ENCODE measurements at places on chromosomes 1 and 21.

DNA sequence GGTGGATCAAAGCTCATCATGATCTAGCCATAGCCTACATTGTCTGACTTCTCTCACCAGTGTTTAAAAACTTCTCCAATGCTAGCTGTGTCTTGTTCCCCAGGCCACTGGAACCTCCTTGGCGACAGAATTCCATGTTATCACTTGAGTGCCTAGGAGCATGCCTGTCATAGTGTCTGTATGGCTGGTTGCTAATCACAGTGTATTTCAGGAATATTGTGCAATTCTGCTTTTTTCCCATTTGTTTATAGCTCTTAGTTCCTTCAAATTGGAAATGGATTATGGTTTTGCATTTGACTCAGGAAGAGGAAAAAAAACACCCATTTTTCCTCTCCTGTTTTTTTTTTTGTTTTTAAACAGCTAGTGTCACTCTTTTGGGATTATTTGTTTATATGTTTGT, 25.5 kb downstream of the ROR1 start:
- DNase-seq, result no peak

- DNase-seq, result no peak
These were observed 15.7 kb upstream of the RCAN1 start for GRCh38 chr21:34630536-34631143.

- no peak for DNase-seq
These were observed at the start of gene SLC2A5 for GRCh38 chr1:9069326-9070100. Gene SLC2A5, minus strand, starts transcription at chr1:9069635. Its CDS starts 99 bp downstream, at chr1:9069536.

DNA sequence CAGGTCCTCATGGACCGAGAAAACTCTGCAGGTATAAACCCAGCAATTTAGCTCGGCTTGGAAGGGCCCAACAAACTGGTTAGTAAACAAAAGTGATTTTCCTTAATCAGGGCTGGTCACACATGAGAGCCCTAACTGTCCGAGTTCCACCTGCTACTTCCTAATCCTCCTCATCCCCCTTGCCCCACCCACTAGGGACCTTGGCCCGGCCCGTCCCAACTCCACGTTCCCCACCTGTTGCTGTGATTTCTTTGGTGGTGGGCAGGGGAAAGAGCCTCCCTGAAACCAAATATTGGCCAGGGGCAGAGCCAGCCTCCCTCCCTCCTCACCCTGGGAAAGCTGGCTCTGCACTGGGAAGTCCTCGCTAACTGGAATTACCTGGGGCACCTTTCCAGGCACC, 304.2 kb upstream of the PROX1 start:
- DNase-seq, result no peak

DNA sequence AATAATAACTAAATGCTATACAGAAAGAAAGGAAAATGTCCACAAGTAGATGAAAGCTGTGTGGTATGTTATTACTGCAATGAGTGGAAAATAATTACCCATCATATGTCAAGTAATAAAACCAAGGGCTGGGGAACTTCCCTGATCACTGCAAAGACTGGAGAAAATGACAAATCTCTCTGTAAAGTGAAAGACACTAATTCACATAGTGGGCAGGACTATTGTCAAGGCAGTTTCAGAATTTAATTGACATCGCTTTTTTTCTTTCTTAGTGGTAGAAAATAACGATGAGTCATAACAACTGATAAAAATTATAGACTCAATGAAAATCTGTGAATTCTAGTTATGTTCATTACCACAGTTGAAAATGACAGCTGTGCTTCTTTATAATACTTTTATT, 153.7 kb upstream of the ST6GALNAC5 start:
- no peak for DNase-seq

- DNase-seq, result no peak
These were observed 192.2 kb downstream of the TGFB2 start for GRCh38 chr1:218537122-218537913.

DNA sequence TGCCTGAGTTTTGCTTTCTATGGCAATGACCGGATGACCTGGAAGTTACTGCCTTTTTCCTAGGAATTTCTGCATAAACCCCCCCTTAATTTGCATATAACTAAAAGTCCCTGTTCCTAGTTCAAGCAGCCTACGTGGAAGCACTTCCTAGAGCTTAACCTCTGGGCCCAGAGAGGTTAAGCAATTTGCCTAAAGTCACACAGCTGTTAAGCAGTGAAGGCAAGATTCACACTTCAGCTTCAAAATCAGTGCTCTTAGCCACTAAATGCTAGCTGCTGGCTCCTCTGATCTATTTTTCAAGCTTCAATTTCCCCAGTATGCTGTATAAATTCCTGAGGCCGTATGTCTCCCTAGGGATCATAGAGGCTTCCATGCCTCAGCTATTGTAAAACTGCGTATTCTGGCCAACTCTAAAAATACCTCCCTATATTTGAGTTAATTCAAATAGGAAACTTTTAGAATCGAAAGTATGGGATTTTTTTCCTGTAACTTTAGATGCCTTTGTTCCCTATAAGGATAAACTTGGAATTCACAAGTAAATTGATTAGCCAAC, 53.1 kb upstream of the CD5L start:
- no peak for DNase-seq

DNA sequence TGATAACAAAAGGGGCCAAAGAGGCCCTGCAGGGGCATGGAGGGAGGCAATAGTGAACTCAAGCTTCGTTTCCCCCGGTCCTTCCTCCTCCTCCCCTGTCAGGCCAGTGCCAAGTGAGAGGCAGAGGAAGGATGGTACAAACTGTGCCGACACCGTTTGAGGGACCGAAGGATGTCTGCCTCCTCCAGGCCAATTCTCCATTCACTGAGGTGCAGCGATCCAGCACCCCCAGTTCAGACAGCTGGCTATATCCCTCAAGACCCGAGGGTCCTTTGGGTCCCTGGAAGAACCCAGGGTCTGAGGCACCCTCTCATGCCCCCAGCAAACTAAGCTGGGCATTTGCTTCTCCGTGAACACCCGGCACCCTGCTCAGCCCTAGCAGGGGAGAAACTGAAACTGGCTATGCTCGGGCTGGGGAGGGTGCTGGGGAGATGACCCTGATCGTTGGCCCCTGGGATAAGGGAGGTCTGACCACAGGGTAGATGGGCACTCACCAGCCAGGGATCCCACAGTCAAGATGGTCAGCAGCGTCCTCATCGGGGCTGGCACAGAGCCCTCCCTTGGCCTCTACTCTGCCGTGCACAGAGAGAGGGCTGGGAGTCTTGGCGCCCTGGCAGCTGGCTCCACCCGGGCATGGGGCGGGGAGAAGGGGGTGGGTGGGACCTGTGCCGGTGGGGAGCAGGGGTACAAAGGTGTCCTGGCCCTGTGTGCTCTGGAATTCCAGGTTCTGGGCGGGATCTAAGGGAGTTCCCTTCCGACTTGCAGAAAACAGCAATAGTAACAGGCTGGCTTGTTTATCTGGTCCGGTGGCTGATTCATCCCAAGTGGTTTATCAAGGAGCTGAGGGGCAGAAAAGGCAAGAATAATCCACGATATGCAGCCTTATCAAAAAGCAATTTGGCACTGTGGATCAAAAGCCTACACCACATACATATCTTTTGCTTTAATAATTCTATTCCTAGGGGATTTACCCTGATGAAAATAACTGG, at the start of gene IL22RA1:
TSS of gene IL22RA1 (minus strand) at position 595 of the 989 bp plus-strand sequence. CDS start at position 537, 58 bp downstream.
- peak; percentile 20 for DNase-seq

DNA sequence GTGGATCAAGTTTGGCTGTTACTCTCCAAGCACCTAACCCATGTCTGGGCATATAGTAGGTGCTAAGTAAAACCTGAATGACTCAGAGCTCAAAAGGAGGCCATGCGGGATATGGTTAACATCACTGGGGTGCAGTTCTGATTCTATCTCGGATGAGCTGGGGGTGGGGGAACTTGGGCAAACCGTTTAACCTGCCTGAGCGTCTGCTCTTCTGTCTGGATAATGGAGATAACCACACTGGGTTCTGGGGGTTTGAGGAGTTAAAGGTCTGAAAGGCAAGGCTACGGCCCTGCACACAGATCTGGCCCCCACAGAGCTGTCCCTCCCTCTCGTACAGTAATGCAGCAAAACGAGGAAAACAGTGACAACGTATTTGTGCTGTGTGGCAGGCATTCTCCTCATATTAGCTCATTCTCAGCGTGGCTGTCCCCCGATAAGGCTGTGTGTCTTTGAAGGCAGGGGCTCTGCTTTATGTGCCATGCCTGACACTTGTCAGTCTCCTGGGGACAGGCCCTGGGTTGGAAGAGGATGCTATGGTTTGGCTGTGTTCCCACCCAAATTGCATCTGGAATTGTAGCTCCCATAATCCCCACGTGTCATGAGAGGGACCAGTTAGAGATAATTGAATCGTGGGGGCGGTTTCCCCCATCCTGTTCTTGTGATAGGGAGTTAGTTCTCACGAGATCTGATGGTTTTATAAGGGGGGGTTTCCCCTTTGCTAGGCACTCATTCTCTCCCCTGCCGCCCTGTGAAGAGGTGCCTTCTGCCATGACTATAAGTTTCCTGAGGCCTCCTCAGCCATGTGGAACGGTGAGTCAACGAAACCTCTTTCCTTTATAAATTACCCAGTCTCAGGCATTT, 6.8 kb upstream of the ALDH4A1 start:
- no peak for DNase-seq

GRCh38 chr1:159172614-159173291, 1.3 kb downstream of the CADM3 start:
- DNase-seq, result no peak

DNA sequence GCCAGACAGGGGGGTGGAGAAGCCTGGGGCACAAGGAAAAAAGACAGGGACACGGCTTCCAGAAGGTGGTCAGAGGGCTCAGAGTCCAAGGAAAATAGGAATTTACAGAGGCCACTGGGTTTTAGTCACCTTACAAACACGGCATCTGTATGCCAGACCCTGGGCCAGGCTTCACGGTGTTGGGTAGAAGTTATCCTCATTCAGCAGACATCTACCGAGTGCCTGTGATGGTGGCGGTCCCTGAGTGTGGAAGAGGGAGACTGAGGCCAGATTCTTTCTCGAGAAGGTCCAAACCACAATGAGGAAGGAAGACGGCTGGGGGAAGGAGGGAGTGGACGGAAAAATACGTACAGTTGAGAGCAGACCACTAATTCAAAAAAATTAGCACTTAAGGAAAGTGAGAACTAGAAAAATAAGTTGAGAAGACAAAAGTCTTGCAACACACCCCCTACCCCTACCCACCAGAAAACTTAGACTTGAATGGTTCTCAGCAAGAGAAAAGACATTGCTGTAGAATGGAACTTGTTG, 864 bp upstream of the BTG2 start:
- no peak for DNase-seq

- no peak for DNase-seq
These were observed 2.4 kb upstream of the CGN start for GRCh38 chr1:151508833-151509232.

All from NCI-H510A (cell line).